ENCODE measurements at places on chromosomes 2 and 18. TPM values are rescaled to one million over a fixed set of nuclear protein-coding genes. Genes with fewer than 3 reads are reported as not detected.

DNA sequence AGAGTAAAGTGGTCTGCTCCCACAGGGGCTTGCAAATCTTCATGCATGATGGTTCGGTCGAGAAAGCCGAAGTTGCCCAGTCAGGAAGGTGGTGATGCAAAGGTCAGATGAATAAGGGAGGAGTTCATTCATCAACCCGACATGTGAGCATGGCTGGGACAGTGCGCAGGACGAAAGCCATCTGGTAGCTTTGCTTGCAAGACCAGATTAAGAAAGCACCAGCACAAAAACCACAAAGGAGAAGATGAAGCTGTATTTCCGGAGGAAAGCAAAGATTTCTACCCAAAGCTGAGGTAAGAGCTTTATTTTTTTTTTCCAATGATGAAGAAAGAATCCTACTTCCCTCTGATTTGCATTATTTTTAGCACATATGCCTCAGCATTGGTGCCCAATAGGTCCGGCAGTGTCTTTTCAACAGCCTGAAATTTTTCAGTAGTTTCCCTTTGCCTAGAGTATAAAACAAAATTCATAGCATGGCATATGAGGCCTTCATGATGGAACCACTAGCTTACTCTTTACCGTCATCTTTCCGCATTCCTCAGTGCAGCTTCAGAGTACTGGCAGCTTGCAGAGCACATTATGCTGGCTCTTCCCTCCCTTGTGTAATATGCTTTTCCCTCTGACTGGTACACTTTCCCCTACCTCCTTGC, 112.0 kb upstream of the THOC1 start:
- no peak for DNase-seq
- H3K27ac ChIP-seq, result no peak overlapping the region
- peaks cover 4% of the 10 kb centered on the region for H3K4me1 ChIP-seq

- no peak overlapping the region for H3K4me3 ChIP-seq
- no peaks in the 10 kb centered on the region for H3K27me3 ChIP-seq
- DNase-seq, result peak; percentile 79
- H3K4me1 ChIP-seq, result no peaks in the 10 kb centered on the region
These were observed 131.5 kb downstream of the ATP9B start for GRCh38 chr18:79200546-79201268.

- H3K4me1 ChIP-seq, result no peaks in the 10 kb centered on the region
- no peak overlapping the region for H3K4me3 ChIP-seq
- no peaks in the 10 kb centered on the region for H3K36me3 ChIP-seq
These were observed 73.8 kb downstream of the ZEB2 start for GRCh38 chr2:144446136-144446535.

DNA sequence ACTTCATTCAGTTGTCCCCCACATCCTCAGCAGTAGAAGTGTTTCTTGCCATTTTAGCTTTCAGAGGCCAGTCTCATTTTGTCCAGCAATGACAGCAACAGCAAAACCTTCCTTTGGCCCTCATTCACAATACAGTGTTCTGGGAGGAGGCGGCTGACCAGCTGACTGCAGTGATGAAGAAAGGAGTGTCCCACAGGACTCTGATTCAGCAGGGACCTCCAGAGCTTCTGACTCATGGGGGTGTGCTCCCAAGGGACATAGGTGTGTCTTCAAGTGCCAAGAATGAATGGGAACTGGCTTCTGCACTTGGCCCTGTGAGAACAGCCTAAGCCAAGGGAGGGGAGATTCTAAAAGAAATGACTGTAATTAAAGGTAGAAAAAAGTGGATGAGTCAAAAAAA, 147.0 kb upstream of the PELI1 start:
- no peak overlapping the region for H3K4me3 ChIP-seq
- no peak for DNase-seq
- H3K4me1 ChIP-seq, result no peaks in the 10 kb centered on the region
- H3K27ac ChIP-seq, result no peak overlapping the region
- no peaks in the 10 kb centered on the region for H3K36me3 ChIP-seq

DNA sequence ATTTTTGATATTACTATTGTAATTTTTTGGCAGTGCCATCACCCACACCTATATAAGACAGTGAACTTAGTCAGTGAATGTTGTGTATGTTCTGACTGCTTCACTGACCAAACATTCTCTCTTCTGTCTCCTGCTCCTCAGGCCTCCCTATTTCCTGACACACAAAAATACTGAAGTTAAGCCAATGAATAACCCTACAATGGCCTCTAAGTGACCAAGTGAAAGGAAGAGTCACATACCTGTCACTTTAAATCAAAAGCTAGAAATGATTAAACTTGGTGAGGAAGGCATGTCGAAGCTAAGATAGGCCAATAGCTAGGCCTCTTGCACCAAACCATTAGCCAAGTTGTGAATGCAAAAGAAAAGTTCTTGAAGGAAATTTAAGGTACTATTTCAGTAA, 151.9 kb downstream of the RND3 start:
- H3K27me3 ChIP-seq, result no peaks in the 10 kb centered on the region
- H3K36me3 ChIP-seq, result no peaks in the 10 kb centered on the region
- no peak for DNase-seq
- H3K27ac ChIP-seq, result no peak overlapping the region

DNA sequence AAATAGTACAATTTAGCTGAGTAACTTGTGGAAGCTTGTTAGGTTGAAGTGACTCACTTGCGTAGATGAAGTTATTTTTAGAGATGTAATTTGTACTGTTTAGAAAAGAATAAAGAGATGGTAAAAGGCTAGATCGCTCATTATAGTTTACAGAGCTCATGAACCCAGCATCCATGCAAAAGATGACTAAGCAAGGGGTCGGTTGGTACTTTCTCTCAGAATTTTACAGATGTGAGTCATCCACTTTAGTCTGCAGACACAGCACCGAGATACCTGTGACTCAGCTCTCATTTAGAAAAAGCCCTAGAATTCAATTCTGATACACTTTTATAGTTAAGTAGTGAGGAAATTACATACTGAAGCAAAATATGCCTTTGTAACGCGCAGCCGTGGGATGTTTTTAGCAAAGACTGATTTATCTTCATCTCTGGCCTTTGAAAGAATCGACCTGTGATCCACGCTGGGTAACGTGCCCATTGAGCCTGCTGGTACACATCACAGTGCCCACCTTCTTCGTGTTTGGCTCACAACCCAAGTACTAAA, 116.5 kb upstream of the FOSL2 start:
- no peaks in the 10 kb centered on the region for H3K36me3 ChIP-seq
- no peaks in the 10 kb centered on the region for H3K27me3 ChIP-seq
- H3K27ac ChIP-seq, result no peak overlapping the region
- no peak overlapping the region for H3K4me3 ChIP-seq
- no peak for DNase-seq

DNA sequence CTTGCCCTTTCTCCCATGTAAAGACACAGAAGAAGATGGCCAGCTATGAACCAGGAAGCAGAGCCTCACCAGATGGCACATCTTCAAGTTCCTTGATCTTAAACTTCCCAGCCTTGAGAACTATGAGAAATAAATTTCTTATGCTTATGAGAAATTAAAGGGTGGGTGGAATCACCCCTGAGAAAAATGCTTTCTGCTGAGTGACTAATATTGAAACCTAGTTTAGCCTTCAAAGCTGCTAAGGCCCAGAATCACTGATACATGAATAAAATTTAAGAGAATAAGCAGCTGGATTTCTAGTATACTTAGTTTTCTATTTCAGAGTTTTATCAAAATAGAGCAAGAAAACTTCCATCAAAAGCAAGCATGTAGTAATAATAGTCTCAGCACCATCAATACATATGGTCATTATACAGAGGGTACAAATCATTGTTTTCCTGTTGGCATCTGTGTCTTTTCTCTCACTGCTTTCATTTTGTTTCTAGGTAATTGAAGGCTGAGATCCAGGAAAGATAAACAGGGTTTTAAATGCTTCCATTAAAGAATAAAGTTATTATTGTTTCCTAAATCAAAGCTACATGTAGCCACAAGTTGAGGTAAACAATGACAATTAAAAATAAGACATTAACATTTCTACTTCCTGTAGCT, 53.3 kb upstream of the COL5A2 start:
- H3K27me3 ChIP-seq, result no peaks in the 10 kb centered on the region
- H3K27ac ChIP-seq, result no peak overlapping the region
- H3K4me1 ChIP-seq, result no peaks in the 10 kb centered on the region
- H3K4me3 ChIP-seq, result no peak overlapping the region
- H3K36me3 ChIP-seq, result no peaks in the 10 kb centered on the region

DNA sequence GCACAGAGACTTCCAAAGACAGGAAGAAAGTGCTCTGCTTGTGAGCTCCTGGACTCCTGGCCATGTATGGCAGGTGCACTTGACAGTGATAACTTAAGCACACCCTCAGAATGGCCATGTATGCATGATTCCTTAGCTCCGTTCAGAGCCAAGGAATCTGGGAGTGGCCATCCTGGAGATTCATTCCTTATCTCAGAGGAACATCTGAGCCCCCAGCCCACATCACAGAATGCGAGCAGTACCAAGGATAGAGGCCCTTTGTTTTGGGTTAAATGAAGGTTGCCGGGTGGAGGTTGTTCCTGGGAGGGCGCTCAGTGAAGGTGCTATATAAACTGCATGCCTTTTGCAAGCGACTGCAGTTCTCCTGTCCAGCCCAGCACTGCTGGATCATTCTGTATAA, 26.9 kb downstream of the DIPK1C start:
- H3K36me3 ChIP-seq, result no peaks in the 10 kb centered on the region
- no peak for DNase-seq
- no peaks in the 10 kb centered on the region for H3K27me3 ChIP-seq

DNA sequence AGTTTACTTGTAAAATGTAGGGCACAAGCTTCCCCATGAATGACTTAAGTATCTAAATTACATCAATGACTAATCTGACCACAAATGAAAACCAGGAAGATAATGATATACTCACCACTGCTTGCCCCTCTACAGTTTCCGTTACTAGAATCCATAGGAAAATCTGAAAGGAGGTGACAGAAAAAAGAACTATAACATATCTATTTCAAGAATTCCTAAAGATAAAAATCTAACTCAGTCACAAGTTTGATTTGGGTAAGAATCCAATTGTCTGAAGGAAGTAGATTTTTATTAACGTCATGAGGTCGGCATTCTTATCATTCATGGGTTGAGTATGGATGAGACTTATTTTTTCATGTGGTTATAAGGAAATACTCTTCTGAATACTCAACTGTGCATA, 7.8 kb downstream of the FRZB start:
- no peaks in the 10 kb centered on the region for H3K36me3 ChIP-seq
- H3K27me3 ChIP-seq, result no peaks in the 10 kb centered on the region
- H3K4me3 ChIP-seq, result no peak overlapping the region
- DNase-seq, result no peak
- no peak overlapping the region for H3K27ac ChIP-seq

DNA sequence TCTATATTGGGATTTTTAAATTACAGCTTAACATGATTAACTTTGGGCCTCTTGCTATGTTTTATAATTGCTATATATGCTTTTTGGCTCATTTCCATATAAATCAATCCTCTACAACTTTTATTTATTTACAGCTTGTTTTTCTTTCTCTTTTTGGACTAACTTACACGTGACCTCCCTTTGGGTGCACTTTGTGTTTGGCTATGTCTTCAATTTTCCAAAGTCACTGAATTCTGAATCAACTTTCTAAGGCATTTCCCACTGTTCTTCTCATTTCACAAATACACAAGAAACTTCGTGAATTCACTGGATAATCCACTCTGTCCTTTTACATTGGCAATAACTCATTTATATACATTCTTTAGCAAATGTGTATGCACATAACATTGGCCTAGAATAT, 5.4 kb upstream of the CPS1 start:
- H3K4me1 ChIP-seq, result no peaks in the 10 kb centered on the region
- no peaks in the 10 kb centered on the region for H3K36me3 ChIP-seq
- no peak for DNase-seq
- H3K4me3 ChIP-seq, result no peak overlapping the region

DNA sequence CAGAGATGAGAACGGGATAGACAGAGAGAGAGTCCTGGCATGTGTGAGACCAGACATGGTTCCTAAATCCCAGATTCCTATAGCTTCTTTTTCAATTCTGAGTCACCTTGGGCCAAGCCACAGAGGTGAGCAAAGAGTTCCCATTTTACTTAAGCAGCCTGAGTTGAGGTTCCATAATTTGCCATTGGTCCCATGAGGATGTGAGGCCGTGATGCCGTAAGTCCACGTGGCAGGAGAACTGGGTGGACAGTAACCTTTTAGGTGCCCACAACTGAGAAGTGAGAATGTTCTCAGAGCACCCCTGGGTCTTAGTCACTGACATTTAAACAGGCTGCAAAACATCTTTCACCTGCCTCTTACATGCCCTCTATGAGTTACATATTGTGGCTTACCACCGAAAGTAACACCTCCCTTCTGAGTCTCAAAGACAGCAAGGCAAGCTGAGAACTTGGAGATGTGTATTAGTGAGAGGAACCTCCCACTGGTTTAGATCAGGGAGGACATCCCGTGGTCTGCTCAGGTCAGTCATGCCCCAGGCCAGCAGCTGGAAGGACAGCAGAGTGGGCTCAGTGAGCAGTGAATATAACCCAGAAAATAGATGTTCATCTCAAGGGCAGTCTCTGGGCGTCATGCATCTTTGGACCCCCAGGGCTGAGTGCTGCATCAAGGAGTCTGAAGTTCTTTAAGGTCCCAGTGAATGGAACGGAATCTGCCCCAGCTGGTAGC, 127.9 kb upstream of the LGALSL start:
- H3K27me3 ChIP-seq, result no peaks in the 10 kb centered on the region
- H3K4me3 ChIP-seq, result no peak overlapping the region
- H3K4me1 ChIP-seq, result peaks cover 4% of the 10 kb centered on the region
- H3K36me3 ChIP-seq, result no peaks in the 10 kb centered on the region
- no peak for DNase-seq
- no peak overlapping the region for H3K27ac ChIP-seq

- no peak overlapping the region for H3K27ac ChIP-seq
- no peaks in the 10 kb centered on the region for H3K36me3 ChIP-seq
- no peaks in the 10 kb centered on the region for H3K27me3 ChIP-seq
These were observed 39.1 kb downstream of the KLHL29 start for GRCh38 chr2:23423873-23424680.

DNA sequence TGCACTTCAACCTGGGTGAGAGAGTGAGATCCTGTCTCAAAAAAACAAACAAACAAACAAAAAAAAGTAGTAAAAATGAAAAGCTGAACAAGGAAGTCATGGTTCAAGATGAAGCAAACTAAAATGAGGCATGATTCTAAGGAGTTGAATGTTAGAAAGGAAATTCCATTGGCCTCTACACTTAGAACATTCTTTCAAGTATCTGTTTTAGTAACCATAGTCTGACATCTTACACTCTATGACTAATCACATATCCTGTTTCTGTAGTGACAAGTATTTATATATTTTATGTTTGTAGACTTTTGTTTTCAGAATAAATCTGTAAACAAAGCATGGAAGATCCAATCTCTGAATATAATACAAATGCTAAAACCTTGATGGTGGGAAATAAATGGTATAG, 164.1 kb downstream of the KIAA1328 start:
- H3K27me3 ChIP-seq, result no peaks in the 10 kb centered on the region
- H3K27ac ChIP-seq, result no peak overlapping the region
- no peaks in the 10 kb centered on the region for H3K36me3 ChIP-seq
- H3K4me1 ChIP-seq, result no peaks in the 10 kb centered on the region

Gene TIA1
- total RNA-seq, result 65.3 TPM

Gene CACNB4
- total RNA-seq, result 15.4 TPM

Gene EVX2
- total RNA-seq, result 1.6 TPM

Gene MSTN
- total RNA-seq, result 0.05 TPM

Gene CROCC2
- not detected for total RNA-seq

Gene ST3GAL5
- total RNA-seq, result 24.7 TPM

Measured in prostate gland (tissue), 2 donors.